ENCODE measurements at places on chromosomes 1 and 21.

DNA sequence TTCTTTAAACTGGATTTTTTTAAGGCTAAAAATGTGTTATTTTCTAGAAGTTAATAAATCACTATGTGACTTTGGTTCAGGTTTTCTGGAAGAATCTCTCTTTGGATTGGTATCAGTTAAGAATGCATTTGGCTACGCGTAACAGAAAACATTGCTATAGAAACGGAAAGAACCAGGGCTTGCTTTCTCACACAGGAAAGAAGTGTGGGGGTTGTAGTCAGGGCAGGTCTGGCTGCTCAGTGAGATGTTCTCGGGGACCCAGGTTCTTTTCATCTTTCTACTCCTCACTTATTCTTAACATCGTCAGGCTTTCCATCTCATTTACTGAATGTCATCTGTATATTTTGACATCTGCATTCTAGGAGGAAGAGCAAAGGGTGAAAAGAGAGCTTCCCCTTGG, 191.4 kb downstream of the ZBTB18 start:
- DNase-seq = no peak

DNA sequence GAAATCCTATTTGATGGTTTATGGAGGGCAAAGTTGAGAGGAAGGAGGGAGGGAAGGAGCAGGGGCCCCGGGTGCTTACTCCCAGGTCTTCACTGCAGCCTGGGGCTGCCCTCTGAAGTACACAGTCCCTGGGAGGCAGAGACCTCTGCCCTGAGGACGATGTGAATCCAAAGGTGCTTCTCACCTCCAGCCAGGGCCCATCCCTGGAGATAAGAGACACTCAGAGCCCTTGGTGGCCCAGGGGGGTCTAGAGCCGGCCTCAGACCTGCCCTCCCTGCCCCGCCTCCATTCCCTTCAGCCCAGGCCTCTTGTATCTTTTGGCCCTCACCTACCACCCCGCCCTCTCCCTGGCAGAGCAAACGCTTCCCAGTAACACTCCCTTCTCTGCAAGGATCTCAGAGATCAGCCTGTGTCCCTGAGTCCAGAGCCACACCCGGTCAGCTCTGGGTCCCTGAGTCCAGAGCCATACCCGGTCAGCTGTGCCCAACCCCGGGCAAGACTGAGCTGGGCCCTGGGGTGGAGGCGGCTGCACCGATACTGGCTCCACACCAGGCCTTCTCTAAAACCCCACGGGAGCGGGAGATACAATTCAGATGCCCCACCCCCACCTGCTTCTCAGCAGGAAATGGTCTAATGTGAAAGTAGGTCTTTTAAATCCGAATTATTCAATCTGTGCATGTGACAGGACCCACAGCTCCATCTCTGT, 3.6 kb upstream of the GNB1 start:
- DNase-seq = no peak

DNA sequence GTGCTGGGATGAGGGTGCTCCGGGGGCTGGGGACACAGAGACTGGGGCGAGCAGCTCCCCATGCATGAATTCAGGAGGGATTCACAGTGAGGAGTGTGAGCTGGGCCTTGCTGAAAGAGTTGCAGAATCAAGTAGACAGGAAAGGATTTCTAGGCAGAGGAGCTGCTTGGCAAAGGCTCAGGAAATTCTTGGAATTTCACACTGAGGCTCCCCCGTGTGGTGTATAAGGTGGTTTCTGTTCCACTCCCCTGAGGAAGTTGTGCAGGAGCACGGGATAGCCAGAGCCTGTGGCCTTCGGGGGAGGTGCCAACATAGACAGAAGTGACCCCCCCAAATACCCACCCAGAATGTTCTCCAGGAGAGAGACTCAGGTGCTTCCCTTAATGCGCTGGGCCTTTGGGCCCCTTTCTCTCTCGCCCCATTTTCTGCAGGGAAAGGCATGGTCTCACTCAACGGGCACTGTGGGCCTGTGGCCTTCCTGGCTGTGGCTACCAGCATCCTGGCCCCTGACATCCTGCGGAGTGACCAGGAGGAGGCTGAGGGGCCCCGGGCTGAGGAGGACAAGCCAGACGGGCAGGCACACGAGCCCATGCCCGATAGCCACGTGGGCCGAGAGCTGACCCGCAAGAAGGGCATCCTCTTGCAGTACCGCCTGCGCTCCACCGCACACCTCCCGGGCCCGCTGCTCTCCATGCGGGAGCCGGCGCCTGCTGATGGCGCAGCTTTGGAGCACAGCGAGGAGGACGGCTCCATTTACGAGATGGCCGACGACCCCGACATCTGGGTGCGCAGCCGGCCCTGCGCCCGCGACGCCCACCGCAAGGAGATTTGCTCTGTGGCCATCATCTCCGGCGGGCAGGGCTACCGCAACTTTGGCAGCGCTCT, 58.5 kb upstream of the ACTL8 start:
- DNase-seq = no peak

DNA sequence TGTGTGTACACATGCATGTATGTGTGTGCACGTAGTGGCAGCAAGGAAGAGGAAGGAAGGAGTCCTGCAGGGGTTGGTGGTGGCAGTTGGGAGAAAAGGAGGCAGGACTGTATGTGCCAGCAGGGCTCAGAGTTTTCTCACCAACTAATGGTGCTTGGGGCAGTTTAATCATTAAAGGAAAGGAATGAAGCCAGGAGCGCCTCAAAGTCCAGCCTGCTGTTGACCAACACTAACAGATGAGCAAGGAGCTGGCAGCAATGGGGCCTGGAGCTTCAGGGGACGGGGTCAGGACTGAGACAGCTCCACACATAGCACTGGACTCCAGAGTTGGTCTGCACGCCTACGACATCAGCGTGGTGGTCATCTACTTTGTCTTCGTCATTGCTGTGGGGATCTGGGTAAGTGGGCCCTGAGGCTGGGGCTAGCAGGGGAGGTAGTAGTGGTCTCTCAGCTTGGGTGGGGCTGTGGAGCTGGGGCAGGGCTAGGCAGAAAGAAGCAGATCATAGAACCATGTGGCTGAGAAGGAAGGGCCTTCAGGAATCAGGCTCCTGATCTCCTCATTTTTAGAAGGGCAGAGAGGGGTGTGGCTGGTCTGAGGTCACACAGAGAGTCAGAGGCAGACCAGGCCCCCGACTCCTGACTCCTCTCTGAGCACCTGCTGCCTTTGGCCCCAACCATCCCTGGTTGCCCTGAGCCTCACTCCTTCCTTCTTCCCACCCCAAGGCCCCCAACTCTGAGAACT, at the start of gene SLC5A9:
Gene SLC5A9 (plus strand): TSS at position 216 of the 742 bp plus-strand sequence. CDS start 21 bp downstream, at position 237.
- DNase-seq = no peak

DNA sequence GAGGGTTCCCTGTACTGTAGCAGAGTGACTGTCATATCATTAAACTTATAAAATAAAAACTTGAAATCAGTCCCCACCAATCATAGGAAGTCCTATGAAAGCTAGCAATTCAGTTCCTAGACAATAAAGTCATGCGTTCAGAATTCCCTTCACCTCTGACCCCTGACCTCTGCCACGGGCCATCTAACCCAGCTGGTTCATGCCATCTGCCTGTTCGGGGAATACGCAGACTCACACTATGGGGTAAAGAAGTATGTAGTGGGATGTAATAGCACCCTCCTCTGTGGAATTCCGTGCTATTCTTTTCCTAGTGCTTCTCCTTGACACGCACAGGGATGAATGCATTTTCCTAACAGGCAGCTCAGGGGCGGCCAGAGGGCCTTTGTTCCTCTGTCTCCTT, 2.1 kb downstream of the GSTM4 start:
- DNase-seq = no peak

- DNase-seq = no peak
Observed at GRCh38 chr21:14817311-14817710, 247.5 kb downstream of the NRIP1 start.

DNA sequence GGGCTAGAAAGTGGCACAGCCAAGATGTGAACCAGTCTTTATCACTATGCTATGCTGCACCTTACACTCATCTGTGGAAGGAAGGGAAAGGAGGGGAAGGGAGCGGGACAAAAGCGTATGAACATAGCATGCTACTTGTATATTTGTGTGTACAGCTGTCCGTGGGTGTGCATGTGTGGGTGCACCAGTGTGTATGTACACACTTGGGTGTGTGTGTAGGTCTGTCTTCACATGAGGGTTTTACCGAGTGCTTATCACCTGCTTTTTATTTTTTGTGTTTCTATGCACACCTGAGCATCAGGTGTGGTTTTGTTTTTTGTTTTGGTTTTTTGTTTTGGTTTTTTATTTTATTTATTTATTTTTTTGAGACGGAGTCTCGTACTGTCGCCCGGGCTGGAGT, 255.7 kb downstream of the RRAGC start:
- no peak for DNase-seq

DNA sequence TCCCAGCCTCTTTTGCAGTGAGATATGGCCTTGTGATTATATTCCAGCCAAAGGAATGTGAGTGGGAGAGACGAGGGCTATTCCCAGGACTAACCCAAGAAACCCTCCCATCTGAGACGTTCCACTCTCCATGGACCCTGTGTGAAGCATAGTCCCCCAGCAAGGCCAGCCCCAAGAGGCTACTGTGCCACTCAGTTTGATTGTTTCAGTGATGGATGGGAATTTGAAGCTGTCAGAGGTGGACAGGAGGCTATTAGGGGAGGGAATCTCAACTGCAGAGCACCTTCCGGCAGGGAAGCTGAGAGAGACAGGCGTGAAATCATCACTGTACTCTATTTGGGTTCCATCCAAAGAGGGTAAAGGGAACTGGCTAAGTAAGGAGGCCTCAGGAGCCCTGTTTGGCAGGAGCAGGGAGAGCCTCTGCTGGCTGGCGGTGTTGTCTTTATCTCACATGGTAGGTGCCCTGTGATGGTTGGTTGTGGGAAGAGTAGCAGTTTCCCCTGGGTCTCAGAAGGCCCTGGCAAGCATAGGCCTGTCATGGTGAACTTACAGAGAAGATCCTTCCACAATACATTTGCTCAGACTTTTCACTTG, 3.4 kb upstream of the TEX35 start:
- no peak for DNase-seq

DNA sequence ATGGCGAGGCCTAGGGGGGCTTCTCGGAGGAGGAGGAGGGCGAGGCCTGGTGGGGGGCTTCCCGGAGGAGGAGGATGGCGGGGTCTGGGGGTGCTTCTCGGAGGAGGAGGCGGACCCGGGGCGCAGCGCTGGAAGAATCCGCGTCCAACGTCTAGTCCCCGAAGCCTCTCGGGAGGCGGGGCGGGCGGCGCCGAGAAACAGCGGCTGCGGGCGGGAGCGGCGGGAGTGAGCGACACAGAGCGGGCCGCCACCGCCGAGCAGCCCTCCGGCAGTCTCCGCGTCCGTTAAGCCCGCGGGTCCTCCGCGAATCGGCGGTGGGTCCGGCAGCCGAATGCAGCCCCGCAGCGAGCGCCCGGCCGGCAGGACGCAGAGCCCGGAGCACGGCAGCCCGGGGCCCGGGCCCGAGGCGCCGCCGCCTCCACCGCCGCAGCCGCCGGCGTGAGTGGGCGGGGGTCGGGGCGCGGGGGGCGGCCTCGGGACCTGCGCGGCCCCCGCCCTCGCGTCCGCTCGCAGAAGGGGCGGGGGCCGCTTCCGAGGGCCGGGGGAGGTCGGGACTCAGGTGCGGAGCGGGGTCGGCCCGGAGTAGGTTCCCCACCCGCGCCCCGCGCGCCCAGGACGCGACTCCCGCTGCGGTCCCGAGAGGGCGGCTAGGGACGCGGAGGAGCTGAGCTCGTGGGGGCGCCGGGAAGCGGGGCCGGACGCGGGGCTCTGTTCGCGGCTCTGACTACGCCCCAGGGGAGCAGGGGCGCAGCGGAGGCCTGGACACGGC, at the start of gene KLHL17:
Gene KLHL17 (plus strand): TSS at position 222 of the 769 bp plus-strand sequence. CDS start 110 bp downstream, at position 332.
- DNase-seq = peak; percentile 52

DNA sequence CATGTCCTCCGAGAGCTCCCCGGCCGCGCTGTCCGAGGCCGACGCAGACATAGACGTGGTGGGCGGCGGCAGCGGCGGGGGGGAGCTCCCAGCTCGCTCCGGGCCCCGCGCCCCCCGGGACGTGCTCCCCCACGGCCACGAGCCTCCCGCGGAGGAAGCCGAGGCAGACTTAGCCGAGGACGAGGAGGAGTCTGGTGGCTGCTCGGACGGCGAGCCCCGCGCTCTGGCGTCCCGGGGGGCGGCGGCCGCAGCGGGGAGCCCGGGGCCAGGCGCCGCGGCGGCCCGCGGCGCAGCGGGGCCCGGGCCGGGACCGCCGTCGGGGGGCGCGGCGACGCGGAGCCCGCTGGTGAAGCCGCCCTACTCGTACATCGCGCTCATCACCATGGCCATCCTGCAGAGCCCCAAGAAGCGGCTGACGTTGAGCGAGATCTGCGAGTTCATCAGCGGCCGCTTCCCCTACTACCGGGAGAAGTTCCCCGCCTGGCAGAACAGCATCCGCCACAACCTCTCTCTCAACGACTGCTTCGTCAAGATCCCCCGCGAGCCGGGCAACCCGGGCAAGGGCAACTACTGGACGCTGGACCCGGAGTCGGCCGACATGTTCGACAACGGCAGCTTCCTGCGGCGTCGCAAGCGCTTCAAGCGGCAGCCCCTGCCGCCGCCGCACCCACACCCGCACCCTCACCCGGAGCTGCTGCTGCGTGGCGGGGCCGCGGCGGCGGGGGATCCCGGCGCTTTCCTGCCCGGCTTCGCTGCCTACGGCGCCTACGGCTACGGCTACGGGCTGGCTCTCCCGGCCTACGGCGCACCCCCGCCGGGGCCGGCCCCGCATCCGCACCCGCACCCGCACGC, 547 bp downstream of the FOXD2 start:
- no peak for DNase-seq

DNA sequence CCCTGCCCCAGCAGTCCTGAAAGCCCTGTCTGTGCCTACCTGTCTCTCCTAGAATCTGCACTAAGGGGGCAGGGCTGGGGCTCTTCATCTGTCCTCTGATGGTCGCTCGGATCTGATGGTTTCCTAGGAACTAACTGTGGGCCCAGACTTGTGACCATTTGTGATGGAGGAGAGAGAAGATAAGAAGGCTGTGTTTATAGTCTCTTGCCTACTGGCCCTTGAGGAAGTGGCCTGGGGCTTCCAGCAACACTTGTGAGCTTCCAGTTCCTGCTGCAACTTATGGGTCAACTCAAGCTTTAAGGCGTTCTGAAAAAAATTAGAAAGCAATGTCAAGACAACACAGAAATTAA, 53.2 kb upstream of the SYNC start:
- DNase-seq = no peak

DNA sequence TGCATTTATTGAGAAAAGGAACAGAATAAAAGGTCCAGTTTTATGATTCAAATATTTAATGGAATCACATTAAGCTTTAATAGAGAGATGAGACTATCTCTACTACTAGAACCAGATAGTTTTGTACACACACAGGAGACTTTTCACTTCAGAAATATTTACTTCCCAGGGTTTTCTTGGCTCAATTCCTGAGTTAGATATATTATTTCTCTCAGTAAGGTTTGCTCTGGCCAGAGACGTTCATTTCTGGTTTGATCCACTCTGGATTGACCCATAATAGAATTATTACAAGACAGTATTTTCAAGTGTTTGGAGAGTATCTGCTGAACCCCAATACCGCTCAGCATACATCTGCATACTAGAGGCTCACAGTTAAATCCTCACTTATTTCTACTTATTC, 1.3 kb upstream of the RCOR3 start:
- no peak for DNase-seq
